Activated T-helper 1 cell treated with anti-CD3 and anti-CD28 coated beads, Interleukin-12 subunit alpha, Interleukin-12 subunit beta, Interleukin-2, Interleukin-4 antibody, amounts not matched to agents 30 ng/mL and 10 ng/mL and 1 ng/mL, durations not matched to agents 14 hours and 24 hours and 36 hours (primary cell): ENCODE measurements at places on chromosomes 5 and 9. TPM values are rescaled to one million over a fixed set of nuclear protein-coding genes. Genes with fewer than 3 reads are reported as not detected.
A peak's percentile ranks its signal among the peaks of the same experiment; 100 is the strongest.

GRCh38 chr5:168974082-168974481 is 326.9 kb downstream of the SLIT3 start:
- DNase-seq, result no peak

The CA9 gene
- total RNA-seq, result 0.44 TPM in 1 of 2 replicates, not detected in the other

DNA sequence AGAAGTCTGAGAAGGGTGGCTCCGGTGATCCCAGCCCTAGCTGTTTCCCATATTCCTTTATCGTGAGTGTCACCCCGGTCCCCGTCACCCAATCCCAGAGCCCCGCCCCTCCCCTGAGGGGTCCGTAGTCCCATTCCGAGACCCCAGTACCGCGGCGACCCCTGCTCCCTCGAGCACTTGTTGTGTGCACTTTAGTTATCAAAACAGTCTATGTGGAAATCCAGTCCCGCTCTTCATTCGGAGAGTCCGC is 223 bp downstream of the LRSAM1 start:
- no peak for DNase-seq

DNA sequence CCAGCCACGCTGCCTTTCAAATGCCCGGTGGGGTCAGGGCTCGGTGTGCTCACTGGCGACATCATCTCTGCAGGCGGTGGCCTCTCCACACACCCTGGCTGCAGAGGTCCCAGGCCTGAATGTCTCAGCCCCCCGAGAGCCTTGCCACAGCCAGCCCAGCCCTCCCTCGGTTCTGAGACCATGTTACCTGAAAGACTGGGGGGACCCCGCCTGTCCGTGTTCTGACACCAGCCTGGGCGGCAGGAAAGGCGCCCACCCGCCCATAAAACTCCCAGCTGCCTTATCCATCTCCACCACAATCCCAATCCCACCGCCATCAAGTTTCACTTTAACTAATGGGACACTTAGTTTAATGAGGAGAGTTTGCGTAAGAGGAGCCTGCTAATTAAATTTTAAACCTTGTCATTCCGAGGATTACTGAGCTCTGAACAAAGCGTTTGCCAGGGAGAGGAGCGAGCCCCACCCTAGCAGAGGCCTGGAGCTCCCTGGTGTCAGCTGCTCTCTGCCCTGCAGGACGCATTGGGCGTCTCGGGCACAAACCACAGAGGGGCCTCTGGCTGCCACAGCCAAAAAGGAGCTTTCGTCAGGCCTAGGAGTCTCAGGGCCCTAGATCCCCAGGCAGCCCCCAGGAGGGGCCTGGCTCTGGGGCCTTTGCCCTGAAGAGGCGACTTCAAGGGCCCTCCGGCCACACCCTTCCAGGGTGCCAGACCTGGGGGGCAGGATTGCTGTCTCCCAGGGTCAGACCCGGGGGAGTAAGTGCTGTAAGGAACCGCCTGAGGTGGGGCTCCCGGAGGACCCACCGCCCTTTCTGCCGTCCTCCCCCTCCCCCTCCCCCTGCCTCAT is 15.3 kb downstream of the LHX3 start:
- DNase-seq, result no peak

DNA sequence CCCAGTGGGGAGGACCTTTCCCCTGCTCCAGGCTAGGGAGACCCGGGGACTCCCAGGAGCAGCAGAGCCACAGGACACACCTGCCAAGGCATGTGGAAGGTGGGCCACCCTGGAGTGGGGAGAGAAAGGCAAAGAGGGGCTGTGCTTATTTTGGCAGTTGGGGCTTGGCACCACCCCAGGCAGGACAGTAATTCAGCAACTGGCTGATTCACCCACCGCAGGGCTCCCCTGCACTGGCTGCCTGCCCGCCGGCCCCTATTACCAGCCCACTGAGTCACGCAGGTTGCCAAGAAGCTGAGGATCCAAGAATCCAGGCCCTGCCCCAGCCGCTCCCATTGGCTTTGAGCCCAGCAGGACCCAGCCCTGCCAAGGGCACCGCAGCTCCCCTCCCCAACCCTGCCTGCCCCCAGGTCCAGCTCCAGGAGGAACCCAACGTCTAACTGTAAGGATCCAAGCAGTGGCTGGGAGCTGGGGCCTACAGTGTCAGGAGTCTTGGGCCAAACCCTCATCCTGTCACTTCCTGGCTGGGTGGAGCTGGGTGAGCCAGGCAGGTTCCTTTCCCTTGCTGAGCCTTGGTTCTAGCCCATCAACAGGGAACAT is 14.2 kb upstream of the RALGDS start:
- DNase-seq, result peak; percentile 43
